Tibial nerve (tissue), 4 donors: ENCODE measurements at places on chromosomes 7 and 10. TPM values are rescaled to one million over a fixed set of nuclear protein-coding genes. Genes with fewer than 3 reads are reported as not detected.

LIPJ gene
- under 0.01 TPM for total RNA-seq

SUV39H2 gene
- 3.1 TPM for total RNA-seq

TMEM236 gene
- 1.8 TPM for total RNA-seq

AEBP1 gene
- total RNA-seq = 242 TPM

FEZF1 gene
- total RNA-seq = not detected

- H3K27ac ChIP-seq = no peak overlapping the region
- no peaks in the 10 kb centered on the region for H3K27me3 ChIP-seq
- no peak overlapping the region for H3K4me3 ChIP-seq
- no peak for DNase-seq
Observed at GRCh38 chr10:54559498-54559897, 241.5 kb downstream of the PCDH15 start.

DNA sequence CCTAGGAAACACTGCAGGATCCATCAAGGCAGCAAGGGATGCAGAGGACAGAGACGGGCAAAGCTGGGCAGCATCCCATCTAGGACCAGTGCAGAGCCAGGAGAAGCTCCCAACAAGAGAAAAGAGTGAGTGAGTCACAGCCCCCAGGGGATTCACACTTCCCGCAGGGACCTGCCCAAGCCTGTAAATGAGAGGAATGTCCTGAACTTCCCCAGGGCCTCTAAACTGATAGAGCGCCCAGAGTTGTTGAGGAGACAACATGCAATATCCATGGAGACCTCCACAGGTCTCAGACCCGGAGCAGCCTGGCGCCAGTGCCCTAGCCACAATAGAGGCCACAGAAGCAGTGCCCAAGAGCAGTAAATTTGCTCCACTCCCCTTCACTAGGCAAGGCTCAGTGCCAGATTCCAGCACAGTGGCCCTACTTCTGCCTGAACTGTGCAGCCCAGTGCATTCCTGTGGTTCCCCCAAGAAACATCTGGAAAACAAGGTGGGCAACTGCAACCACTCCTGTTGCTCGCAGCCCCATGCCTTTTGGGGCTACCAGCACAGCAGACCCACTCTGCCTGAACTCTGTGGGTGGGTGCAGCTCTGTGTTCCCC, 567.5 kb downstream of the POM121L12 start:
- H3K4me3 ChIP-seq = no peak overlapping the region
- H3K27me3 ChIP-seq = no peaks in the 10 kb centered on the region
- no peaks in the 10 kb centered on the region for H3K36me3 ChIP-seq
- H3K27ac ChIP-seq = no peak overlapping the region
- no peaks in the 10 kb centered on the region for H3K4me1 ChIP-seq
